ENCODE measurements at places on chromosomes 5 and 9. TPM values are rescaled to one million over a fixed set of nuclear protein-coding genes. Genes with fewer than 3 reads are reported as not detected.

ADAMTS16 gene
- total RNA-seq = not detected

RNF38 gene
- total RNA-seq = 12.5 TPM

IFNA14 gene
- not detected for total RNA-seq

CDKN2B gene
- 16.2 TPM for total RNA-seq

TAF11L7 gene
- not detected for total RNA-seq

PCDHGB2 gene
- total RNA-seq = 6.7 TPM

MYOT gene
- not detected for total RNA-seq

CCL28 gene
- total RNA-seq = 0.44 TPM

CER1 gene
- not detected for total RNA-seq

FOXD4L4 gene
- not detected for total RNA-seq

SCGB3A2 gene
- total RNA-seq = not detected

MARVELD2 gene
- total RNA-seq = not detected

ELOVL7 gene
- total RNA-seq = 0.12 TPM

DAB2IP gene
- total RNA-seq = 5.8 TPM

SLC6A7 gene
- total RNA-seq = not detected

INSL4 gene
- not detected for total RNA-seq

PTGDS gene
- 233 TPM for total RNA-seq

PPP3R2 gene
- not detected for total RNA-seq

UNC13B gene
- 15.1 TPM for total RNA-seq

CYSTM1 gene
- 35.7 TPM for total RNA-seq

MCC gene
- total RNA-seq = 33.8 TPM
